ENCODE measurements at places on chromosomes 12 and 14.

GRCh38 chr14:36086629-36087395 lies 89.7 kb downstream of the PTCSC3 start:
- no peak for DNase-seq

GRCh38 chr12:121968876-121969275 lies 50.5 kb downstream of the CFAP251 start:
- no peak for DNase-seq

DNA sequence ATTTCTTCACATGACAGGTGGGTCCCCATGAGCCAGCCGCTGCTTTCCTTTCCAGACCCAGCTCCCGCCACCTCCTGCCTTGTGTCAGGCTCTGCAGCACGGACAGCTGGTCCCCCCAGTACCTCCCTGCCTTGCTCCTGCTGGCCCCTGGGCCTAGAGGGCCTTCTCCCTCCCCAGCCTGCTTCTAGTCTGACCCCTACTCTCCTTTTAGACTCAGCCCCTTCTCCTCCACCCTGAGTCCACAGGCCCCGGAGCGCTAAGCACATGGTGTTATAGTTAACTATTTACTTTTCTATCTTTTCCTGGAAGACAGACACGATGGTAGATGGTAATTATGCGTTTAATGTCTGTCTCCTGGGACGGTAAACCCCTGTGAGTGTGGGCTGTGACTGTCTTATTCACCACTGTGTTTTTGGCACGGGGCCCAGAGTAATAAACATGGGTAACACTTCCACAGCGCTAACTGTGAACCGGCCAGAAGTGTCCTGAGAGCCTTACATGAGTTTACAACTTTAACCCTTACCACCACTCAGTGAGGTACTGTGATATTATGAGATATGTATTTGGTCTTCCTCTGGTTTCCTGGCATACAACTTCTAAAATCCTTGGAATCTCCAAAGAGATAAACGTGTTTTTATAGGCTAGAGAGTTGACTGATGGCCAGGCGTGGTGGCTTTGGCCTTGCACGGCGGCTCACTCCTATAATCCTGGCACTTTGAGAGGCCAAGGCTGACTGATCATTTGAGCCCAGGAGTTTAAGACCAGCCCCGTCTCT lies 41.2 kb downstream of the DGLUCY start:
- no peak for DNase-seq

DNA sequence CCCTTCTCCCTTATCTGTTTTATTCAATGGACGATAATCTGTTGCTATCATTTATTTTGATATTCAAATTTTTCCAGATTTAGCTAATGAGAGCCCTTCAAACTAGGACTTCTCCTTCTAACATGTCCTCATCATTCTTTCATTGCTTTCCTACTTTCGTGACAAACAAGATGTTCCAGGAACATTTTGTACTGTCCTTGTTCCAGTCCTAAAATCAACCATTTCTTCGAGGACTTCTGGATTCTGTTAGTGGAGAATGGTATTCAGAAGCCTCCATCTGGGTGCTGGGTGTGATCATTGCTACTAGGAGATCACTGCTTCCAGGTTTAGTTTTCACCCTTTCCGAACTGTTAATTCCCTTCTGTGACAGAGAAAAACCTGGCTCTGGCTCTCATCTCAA lies 29.5 kb upstream of the FBXO34 start:
- DNase-seq = no peak

GRCh38 chr12:52063082-52063924 lies 6.5 kb upstream of the ATG101 start:
- DNase-seq = no peak

DNA sequence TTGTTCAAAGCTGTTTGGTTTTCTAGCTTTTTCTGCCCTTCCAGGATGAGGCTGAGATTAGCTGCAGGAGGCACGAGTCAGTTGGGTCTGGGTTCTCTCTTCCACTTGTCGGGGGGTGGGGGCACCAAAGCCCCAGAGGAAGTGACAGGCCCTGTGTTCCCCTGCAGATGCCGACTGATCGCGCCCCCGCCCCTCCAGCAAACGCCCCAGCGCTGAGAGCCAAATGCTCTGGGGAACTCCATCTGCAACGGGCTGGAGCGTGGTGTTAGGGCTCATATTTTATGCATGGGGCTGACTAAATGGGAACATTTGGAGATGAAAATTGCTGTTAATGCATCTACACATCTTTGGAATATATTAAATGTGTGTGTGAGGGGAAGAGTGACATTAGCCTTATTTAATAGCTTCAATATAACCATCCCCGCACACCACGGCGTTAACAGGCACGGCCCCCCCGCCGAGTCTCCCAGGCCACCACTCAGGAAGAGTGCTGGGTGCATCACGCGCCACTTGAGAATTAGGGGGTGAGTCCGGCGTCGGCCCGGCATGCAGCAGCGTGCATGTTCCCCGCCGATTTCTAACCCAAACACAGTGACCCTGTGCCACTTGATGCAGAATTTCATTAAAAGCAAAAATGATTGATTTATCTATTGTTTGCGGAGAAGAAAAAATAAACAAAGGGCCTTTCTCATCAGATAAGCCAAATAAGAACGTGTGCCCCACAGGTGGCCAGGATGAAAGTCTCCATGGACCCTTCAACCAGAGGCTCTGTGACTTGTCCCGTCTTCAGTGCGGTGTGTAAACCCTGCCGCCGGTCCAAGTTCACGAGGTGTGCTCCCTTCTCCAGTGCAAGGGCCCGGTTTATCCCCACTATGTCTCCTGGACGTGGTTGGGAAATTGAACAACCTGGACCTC lies 165.0 kb upstream of the RTL1 start:
- no peak for DNase-seq

GRCh38 chr12:67042697-67043131 lies 226.4 kb upstream of the CAND1 start:
- no peak for DNase-seq

GRCh38 chr12:15355766-15356165 lies 33.5 kb downstream of the PTPRO start:
- DNase-seq = no peak

- no peak for DNase-seq
Measured at GRCh38 chr12:15004421-15004820, 31.6 kb downstream of the PDE6H start.
